Stimulated activated CD4-positive, alpha-beta T cell treated with anti-CD3 and anti-CD28 coated beads, Interleukin-4, amount 100 ng/mL, for 4 hours (primary cell): ENCODE measurements at places on chromosomes 2 and 18.

GRCh38 chr18:77857678-77858655 lies 608.3 kb downstream of the GALR1 start:
- DNase-seq: no peak

- no peak for DNase-seq
Measured at GRCh38 chr2:221969087-221969829, 329.5 kb downstream of the PAX3 start.

GRCh38 chr18:31649978-31650719 lies 34.2 kb downstream of the B4GALT6 start:
- no peak for DNase-seq

GRCh38 chr2:103292573-103292972 lies 530.7 kb downstream of the TMEM182 start:
- no peak for DNase-seq

DNA sequence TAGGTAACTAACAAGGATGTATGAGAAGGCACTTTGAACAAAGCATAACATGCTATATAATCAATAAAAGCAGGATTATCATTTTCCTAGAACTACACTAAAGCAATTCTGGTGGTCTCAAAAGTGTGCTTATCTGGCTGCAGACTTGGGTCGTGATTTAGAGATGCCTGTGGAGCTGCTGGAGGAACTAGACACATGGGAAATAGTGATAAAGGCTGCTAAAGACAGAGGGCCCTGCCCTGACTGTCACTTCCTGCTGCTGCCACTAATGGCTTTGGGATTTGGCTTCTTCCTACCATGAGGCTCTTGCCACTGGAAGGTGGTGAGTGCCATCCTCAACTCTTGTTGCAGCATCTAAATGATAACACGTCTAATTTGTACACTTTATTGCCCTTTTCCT lies 22.5 kb downstream of the TMEM178A start:
- DNase-seq: no peak

DNA sequence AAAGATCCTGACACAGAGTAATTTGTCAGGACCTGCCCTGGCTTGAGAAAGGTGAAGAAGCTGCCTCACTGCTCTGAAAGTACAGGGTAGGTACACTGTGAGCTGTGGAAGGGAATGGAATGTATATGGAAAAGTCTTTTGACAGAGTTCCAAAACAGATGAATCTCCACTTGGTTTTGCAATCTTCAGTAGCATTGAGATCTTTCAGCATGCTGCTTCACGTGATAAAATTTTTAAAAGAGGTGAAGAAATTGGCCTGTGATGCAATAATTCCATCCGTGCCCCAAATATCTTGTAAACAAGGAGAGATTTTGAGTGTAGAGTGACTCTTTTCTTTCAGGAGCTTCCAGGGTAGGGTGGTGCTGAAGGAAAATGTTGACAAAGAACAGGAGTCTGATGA lies 123.1 kb downstream of the OSR1 start:
- DNase-seq: no peak

GRCh38 chr2:3857576-3857975 lies 154.2 kb downstream of the DCDC2C start:
- no peak for DNase-seq

DNA sequence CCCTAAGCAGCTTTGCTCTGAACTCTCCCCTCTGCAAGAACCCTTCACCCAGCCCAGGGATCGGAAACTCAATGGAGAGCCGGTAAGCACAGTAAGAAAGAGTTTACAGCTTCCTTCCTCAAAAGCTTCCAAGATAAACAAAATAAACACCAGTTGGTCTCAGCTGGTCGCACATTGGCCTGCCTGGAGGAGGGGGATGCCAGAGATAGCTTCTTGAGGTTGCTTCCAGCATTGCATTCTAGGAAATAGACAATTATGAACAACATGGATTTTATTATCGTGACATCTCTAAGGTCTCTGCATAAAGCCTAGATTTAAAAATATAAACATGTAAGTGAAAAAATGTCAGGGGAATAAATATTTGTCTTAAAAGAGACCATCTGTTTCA lies 141.5 kb upstream of the PKDCC start:
- DNase-seq: no peak

DNA sequence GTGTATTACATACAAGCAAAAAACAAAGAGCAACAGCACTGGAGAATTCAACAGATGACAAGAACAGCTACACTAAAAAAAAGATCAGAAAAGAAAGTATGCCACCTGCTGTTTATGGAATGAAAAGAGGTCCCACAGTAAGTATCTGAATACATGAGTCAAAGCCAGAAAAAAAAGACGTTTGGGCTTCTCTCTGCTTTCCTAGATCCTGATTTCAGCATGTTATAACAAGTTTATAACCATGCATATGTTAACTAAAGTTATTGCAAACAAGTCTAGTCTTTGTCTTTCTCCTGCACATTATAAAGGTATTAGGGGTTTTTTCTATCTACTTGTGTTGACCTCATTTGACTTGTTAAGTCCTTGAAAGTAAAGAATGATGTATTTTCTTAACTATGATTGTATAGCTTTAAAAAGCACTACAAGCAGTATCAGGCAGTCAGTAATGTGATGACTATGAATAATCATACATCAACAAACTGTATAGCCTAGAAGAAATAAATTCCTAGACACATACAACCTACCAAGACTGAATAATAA lies 108.5 kb upstream of the COL5A2 start:
- DNase-seq: no peak

GRCh38 chr2:131035826-131036231 lies 57.4 kb downstream of the FAM168B start:
- no peak for DNase-seq

GRCh38 chr2:134362152-134362668 lies 108.3 kb downstream of the MGAT5 start:
- no peak for DNase-seq

DNA sequence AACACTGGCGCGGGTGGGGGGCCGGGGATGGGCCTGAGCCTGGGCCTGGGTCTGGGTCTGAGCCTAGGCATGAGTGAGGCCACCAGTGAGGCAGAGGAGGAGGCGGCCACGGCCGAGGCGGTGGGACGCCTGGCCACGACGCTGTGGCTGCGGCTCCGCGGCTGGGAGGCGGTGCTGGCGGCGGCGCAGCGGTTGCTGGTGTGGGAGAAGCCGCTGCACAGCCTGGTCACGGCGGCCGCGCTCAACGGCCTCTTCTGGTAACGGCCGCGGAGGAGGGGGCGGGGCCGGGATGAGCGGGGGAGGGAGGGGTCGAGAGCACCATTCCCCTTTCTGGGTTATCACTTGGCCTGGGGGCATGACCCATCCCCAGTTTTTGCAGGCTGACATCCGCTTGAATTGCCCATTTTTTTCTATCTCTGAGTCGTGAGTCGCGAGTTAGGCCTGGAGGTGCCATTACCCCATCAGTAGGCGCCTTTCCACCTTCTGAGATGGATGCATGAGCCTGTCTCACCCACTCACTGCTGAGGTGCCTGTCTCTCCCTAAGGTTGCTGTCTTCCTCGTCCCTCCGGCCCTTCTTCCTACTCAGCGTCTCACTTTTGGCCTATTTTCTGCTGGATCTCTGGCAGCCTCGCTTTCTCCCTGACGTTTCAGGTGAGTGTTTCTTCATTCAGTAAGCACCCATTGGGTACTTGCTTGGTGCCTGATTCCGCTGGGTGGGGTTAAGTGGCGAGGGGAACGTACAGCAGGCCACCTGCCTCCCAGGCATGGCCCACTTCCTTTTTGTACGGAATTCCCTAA lies 501 bp downstream of the RETREG2 start:
- peak; percentile 10 for DNase-seq

- no peak for DNase-seq
Measured at GRCh38 chr18:11809895-11810294, 41.3 kb upstream of the CHMP1B start.

GRCh38 chr2:18356676-18357075 lies 203.8 kb downstream of the RDH14 start:
- no peak for DNase-seq

DNA sequence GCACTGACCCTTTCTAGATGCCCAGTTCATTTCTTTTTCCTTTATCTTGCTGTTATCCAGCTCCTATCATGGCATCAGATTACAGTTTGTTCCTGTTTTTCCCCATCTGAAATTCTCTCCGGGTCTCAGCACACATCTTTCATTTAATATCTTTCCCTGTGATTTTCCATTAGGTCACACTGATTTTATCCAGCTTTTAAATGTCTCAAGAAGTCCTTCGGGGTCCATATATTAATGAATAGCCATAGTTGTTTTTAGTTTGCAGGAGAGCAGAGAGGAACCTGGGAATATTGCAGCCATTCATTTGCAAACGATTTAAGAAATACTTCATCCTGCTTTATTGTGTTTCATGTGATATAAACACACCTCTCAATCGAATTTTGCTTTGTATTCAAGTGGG lies 374.2 kb downstream of the TDRD15 start:
- no peak for DNase-seq

DNA sequence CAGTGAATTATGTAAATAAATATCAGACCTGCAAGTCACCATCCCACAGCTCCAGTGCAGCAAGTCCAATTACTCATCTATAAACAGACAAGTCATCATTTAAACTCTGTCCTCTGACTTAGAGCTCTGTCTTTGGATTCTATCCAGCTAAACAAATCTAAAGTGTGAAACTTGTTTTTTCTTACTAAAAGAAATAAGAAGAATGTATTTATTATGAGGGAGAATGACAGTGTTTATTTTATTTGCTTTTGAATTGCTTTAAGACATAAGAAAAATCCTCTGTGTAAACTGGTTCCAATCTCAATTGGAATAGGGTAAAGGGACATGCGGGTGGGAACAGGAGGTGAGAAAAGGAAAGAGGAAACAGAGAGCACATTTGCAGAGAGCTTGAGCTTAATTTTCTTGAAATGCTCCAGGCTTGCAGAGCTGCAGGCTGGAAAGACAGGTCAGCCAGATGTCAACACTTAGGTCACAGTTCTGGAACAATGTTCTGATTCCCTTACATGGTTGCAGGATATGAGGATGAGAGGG lies 355.8 kb downstream of the MEIS1 start:
- DNase-seq: no peak

DNA sequence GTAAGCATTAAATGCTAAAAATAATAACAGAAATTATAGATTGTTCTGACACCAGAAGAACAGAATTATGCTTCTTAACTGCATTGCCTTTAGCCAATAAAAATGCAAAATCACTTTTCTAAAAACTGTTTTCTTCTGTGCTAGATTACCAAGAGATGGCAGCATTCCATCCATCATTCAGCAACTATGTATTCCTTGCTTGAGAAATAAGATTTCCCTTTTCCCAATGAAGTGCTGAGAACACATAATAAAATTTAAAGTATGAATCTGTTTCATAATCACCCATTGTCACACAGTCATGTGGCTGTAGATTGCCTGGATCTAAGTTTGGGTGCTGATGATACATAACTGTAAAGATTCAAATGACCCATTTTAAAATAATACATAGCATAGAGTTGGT lies 504.2 kb downstream of the TDRD15 start:
- no peak for DNase-seq

DNA sequence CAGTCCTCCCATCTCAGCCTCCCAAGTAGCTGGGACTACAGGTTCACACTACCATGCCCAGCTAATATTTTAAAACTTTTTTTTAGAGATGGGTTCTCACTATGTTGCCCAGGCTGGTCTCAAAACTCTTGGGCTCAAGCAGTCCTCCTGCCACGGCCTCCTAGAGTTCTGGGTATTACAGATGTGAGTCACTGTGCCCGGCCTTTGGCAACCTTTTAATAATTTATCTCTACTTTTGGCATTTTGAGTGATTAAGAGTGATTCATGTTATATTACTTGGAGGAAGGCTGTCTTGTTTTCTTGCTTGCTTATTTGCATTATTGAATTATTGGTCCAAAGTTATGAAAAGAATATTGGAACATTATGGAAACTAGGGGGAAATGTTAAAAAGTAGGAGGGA lies 24.3 kb downstream of the NCOA1 start:
- DNase-seq: no peak

GRCh38 chr18:25739376-25739775 lies 351.0 kb downstream of the SS18 start:
- no peak for DNase-seq

GRCh38 chr18:61127714-61128467 lies 205.3 kb upstream of the CDH20 start:
- DNase-seq: no peak

- no peak for DNase-seq
Measured at GRCh38 chr2:117707874-117708273, 106.6 kb upstream of the DDX18 start.

DNA sequence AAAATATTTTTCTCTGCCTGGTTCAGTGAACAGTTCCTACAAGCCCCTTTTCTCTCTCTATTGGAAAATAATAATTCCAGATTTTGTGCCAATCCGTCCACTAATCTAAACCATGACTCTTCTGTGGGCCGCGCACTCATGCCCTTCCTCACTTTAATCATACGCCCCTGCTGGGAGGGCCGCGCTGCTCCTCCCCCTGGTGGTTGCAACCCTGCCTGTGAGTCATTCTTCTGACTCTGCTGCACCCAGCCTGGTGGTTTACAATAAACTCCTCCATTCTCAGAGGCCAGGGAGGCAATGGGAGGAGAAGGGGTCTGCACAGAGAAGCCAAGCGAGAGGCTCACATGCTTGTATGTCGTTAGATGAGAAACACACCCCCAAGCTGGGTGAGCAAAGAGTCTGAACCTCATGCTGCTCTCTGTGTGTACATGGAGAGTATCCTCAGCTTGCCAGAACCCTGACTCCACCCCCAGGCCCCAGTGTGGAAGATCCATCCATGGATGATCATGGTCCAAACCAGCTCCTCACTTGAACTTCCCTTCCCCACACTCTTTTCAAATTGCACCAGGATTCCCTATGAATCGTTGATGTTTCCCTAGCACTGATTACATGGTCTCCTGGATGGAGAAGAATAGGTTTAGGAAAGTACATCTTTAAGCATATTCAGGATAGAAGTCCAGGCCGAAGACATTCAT lies 228.9 kb downstream of the ANKRD30B start:
- no peak for DNase-seq

- DNase-seq: no peak
Measured at GRCh38 chr2:171325886-171326585, 107.8 kb downstream of the METTL8 start.

DNA sequence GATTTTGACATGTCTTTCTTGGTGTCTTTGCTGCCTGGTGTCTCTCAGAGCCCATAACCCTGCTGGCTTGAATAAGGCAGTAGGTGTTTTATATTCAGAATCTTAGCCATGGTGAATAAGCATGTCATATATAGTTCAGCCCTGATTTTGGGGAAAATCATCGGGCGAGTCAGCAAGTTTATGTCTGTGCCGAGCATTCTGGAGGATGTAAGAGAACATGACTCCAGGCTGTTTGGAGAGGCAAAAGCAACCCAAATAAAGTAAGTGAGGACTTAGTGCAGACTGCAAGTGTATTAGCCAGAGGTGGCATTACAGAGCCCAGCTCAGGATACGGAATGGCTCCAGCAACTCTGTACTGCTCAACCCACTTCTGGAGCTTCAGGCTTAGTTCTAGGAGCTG lies 50.3 kb downstream of the TCF7L1 start:
- no peak for DNase-seq

- DNase-seq: no peak
Measured at GRCh38 chr2:189116979-189117378, 62.6 kb downstream of the COL5A2 start.

GRCh38 chr18:26791676-26792075 lies 73.8 kb downstream of the AQP4 start:
- no peak for DNase-seq

- peak; percentile 22 for DNase-seq
Measured at GRCh38 chr18:2883076-2883735, 36.4 kb downstream of the EMILIN2 start.

- DNase-seq: no peak
Measured at GRCh38 chr2:75344146-75344545, 144.8 kb upstream of the TACR1 start.

GRCh38 chr2:52342458-52342857 lies 1310.5 kb upstream of the NRXN1 start:
- no peak for DNase-seq

GRCh38 chr2:218990612-218991011 lies 2.6 kb downstream of the CRYBA2 start:
- no peak for DNase-seq
